CD4-positive, alpha-beta T cell treated with Interleukin-10 for 1 hour (primary cell): ENCODE measurements at places on chromosomes 11 and 22.

- no peak for DNase-seq
Measured at GRCh38 chr11:50178737-50179136, 146.1 kb downstream of the OR4C45 start.

DNA sequence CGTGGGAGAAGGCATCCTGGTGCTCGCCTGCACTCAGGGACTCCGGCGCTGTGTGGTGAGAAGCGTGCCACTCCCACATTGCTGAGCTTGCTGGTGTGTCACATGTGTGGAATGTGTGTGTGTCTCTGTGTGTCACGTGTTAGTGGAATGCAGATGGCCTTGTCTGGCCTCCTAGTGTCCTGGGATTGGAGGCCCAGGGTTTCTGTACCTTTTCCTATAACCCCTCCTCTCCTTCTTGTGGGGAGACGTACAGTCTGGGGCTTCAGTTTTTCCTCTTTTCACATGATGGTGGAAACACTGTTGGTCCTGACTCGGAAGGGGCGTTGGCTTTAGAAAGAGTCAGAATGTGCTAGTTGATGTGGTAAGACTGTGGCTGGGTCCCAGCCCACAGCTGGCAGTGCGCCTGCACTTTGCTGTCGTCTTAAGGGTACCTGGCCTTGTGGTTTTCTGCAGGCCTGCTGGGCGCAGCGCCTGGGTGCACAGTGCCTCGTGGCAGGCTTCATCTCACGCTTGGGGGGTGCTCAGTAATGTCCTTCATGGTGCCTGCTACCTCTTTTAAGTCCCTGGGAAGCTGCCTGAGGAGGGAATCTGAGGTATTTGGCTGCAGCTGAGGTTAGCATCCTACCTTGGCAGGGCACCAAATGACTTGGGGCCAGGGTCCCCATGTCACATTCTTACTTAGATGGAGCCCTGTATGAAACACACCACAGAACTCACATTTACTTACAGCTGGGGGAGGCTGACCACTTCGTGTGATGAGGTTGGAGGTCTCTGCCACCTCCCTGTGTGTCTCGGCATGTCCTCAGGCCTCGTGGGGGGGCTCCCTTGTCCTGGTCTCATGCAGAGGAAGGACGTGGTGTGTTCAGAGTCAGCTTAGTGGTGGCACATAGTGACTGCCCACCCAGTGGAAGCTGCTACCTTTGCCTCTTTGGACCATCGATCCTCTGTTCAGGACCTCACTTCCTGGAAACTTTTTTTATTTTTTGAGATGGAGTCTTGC lies 61.9 kb downstream of the MED15 start:
- DNase-seq = peak; percentile 84

- DNase-seq = no peak
Measured at GRCh38 chr11:100712583-100712982, 25.5 kb downstream of the ARHGAP42 start.

- DNase-seq = no peak
Measured at GRCh38 chr11:32148895-32149294, 58.0 kb downstream of the RCN1 start.

DNA sequence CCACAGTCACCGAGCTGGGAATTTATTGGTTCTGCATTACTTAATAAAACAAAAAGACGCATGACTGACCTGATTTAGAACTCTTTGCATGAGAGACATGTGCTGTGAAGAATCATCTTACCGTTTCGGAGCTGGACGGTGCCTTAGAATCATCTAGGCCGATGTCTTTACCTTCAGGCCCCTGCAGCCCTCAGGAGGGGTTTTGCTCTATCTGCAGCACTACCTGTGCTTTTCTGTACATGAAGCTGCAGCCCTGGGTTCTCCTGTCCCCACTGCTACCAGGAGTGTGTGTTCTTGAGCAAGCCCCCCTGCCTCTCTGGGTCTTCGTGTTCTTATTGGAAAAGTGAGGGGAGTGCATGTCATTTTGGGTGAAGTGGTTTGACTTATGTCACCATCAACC lies 94.0 kb upstream of the OR4B1 start:
- no peak for DNase-seq

DNA sequence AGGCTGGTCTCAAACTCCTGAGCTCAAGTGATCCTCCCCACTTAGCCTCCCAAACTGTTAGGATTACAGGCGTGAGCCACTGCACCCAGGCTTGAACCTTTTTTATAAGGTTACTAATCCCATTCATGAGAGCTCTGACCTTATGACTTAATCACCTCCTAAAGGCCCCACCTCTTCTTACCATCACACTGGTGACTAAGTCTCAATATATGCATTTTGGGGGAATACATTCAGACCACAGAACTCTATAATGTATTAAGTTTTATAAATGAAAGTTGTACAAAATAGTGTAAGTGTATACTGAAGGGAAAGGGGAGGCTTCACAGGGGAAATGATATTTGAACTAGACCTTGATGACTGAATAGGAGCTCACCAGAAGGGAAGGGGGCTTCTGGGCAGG lies 28.4 kb upstream of the RBFOX2 start:
- no peak for DNase-seq

DNA sequence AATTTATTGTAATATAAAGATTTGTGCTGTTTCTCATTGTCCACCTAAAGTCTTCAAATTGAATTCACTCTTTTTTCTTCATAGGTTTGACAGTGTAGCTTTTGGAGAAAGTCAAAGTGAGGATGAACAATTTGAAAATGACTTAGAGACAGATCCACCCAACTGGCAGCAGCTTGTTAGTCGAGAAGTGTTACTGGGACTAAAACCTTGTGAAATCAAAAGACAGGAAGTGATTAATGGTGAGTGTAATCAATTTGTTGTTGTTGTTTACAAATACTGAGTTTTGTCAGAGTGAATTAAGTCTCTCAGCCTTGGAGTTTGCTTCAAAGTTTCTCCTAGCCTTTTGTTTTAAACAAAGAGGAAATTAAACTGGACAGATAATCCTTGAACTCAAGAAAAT lies 53.6 kb upstream of the GRIK4 start:
- no peak for DNase-seq

- no peak for DNase-seq
Measured at GRCh38 chr11:46335890-46336562, 11.2 kb upstream of the DGKZ start.

DNA sequence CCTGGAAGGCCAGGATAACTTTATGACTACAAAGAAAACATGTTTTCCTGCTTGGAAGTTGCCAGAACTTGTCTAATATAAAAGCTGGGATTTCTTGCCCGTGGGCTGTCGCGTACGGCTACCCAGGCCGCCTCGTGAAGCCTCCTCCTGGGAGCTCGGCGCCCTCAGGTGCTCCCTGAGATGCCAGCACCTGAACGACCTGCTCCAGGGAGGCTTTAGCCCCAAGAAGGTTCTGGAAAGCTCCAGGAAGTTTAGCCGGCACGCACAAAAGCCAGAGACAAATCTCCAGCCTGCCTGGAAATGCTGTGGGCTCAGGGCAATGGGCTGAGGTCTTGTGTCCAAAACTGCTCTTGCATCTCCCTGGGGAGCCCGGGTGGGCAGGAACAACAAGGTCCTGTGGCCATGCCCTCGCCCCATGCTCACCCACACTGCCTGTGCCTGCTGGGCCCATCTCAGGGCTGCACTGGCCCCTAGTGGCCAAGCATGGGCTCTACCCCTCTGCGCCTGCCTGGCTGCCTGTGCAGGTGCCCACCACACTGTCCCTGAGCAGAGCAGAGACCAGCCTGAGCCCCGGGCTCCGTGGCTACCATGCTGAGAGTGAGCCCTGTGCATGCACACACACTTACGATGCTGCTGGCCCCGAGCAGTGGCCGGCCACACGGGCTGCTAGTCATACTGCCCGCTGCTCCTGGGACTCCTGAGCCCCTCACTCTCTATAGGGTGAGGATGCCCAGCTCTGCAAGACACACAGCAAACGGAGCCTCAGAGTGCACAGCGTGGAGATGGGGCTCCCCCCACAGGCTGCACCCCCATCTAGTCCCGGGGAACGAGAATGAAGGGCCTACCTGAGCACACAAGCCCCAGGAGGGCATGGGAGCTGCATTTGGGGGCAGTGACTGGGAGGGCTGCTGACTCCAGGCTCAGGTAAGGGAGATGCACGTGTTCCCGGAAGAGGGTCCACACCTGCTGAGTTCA lies 4.9 kb upstream of the CELSR1 start:
- DNase-seq = peak; percentile 76

GRCh38 chr11:34353881-34354280 lies 3.9 kb downstream of the ABTB2 start:
- no peak for DNase-seq

- no peak for DNase-seq
Measured at GRCh38 chr11:17169876-17170275, 37.9 kb downstream of the PIK3C2A start.

DNA sequence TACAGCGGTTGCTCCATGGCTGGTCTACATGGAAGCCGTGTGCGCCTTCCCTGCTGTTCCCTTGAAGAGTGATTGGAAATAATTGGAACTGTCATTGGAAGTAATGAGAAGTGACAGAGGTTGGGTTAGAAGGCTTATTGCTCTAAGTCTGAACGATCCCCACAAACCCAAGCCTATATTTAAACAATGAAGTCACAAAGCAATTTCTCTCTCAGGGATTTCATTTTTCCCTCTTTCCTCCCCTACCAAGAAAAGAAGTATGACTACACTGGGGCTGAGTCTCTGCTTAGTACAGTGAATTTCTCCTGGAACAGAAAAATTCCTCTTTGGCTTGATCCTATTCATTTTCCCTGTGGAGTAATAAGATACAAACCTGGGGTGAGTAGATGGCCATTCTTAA lies 7.8 kb downstream of the CLMP start:
- no peak for DNase-seq

GRCh38 chr11:76041208-76041607 lies 165.1 kb downstream of the WNT11 start:
- no peak for DNase-seq

DNA sequence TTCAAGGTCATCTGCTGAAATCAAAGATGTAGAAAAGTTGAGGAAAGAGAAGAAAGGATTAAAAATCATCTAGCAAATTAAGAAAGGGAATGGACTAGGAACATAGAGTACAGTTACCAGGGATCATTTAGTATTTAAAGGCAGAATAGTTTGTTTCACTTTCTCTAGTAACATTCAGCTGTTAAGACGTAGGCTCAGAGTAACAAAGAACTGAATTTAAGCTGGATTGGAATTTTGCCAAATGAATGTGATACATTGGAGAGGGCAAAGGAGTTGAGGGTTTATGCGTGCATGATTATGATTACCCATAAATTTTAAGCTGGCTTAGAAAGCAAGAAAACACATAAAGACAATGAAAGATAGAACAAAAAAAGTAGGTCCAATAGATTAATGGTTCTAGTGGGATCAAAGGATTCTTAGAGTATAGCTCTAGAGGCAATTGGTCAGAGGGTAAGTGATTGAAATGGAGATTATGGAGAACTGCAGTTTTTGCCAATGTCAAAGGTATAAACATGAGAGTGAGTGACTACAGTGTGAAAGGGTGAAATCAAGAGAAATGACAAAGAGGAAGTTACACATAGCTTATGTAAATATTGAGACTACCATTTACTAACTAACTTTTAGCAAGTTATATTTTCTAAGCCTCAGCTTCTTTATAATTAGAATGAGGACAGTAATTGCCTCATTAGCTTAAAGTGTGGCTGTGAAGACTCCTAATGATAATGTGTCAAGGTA lies 190.0 kb downstream of the GRIA4 start:
- no peak for DNase-seq

GRCh38 chr22:43860831-43861230 lies 1.5 kb downstream of the SULT4A1 start:
- no peak for DNase-seq

- DNase-seq = no peak
Measured at GRCh38 chr22:36930041-36930935, 16.9 kb downstream of the CSF2RB start.

DNA sequence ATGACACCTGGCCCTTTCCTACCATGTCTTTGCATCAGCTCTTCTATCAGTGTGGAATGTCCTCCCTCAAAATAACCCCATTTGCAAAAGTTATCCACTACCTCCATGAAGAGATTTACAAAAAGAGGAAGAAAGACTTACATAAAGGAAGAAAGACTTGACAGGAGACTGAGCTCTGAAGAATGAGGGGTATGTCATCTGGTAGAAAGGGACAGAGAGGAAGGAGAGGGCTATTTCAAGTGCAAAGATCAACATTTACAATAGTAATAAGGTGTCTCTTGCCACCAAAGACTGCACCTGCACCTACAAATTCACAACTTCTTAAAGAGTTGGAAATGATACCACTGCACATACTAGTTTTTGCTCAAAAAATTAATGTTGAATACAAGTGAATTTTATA lies 18.2 kb downstream of the PAK1 start:
- no peak for DNase-seq

GRCh38 chr22:20748082-20748481 lies 25.8 kb upstream of the SERPIND1 start:
- DNase-seq = no peak

DNA sequence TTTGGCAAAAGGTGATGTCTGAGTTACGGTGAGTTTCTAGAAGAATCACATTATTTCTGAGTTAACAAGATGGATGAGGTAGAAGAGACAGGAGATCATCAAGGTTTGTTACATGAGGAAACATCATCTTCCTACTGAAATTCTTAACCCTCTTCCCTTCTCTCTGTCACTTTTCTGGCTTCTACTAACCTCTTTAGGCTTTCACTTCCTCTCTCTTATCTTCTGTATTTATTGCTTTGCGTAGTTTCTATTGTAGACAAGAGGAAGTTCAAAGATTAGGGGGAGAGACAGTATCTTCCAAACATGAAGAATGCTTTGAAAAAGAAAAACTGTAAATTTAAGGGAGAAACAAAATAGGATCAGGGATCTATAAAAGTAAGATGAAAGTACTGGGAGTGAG lies 75.4 kb downstream of the TRPC6 start:
- DNase-seq = no peak

GRCh38 chr22:20223421-20224255 lies 44.5 kb downstream of the RTN4R start:
- no peak for DNase-seq

GRCh38 chr22:47449508-47450270 lies 687.2 kb downstream of the TBC1D22A start:
- DNase-seq = no peak

DNA sequence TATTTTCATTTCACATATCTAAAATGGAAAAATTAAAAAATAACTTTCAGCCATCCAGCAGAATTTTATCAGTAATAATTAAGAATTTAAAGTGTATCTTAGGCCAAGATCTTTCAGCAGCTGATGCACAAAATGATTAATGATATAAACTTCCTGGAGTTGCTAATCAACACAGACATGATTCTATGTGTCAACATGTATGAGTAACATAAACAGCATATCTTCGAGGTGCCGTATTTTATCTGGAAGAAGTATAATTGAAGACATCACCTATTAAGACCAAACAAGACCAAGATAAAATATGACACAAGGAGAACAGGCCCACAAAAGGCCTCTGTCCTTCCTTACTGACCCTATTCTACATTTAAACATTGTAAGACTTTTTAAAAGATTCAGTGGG lies 45.2 kb downstream of the SLC5A12 start:
- no peak for DNase-seq
